Activated CD8-positive, alpha-beta T cell treated with anti-CD3 and anti-CD28 coated beads for 36 hours (primary cell): ENCODE measurements at places on chromosomes 1 and 21. TPM values are rescaled to one million over a fixed set of nuclear protein-coding genes. Genes with fewer than 3 reads are reported as not detected.

The RIPPLY3 gene
- not detected for total RNA-seq

- DNase-seq = no peak
- no peak overlapping the region for H3K4me3 ChIP-seq
- H3K4me1 ChIP-seq = no peaks in the 10 kb centered on the region
- H3K27ac ChIP-seq = no peak overlapping the region
These were observed 513.6 kb downstream of the USP25 start for GRCh38 chr21:16243396-16243795.

DNA sequence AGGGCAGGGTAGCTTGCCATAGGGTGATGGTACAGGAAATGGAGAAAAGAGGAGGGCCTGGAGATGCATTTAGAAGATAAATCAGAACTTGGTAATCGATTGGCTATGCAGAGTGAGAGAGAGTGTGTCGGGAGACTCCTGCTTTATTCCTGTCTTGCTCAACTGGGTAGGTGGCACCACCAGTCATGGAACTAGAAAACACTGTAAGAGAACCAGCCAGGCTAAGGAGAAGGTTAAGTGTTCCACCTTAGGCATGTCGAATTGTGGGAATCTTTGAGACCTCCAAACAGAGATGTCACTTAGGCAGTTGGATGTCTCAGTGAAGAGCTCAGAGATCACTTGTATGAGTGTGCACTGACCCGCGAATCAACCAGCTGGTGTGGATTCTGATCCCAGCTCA is 28.7 kb upstream of the RD3 start:
- no peak for DNase-seq
- no peaks in the 10 kb centered on the region for H3K27me3 ChIP-seq

DNA sequence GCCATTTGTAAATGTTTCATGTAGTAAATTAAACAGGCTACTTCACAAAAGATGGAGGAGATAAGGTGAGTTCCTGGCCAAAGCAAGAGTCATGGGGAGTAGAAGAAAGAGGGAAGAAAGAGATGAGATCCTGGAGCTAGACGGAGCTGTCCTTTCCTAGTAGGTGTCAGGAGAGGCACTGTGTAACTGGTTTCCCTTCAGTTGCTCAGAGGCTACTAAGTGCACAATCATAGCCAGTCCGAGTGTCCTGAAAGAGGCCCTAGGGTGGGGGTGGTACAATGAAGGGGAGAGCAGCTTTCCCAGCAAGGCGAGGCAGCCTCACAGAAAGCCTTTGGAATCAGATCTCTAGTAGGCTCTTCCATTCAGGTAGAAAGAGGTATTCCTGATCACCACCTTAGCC is 390.9 kb downstream of the KCNH1 start:
- DNase-seq = no peak
- H3K4me3 ChIP-seq = no peak overlapping the region
- no peaks in the 10 kb centered on the region for H3K4me1 ChIP-seq
- H3K27me3 ChIP-seq = peaks cover under 1% of the 10 kb centered on the region

- no peak overlapping the region for H3K4me3 ChIP-seq
- no peaks in the 10 kb centered on the region for H3K4me1 ChIP-seq
- H3K27me3 ChIP-seq = no peaks in the 10 kb centered on the region
These were observed 217.9 kb upstream of the NRIP1 start for GRCh38 chr21:15282665-15283064.
